Thymus (tissue), 14 donors: ENCODE measurements at places on chromosomes 5 and 9. TPM values are rescaled to one million over a fixed set of nuclear protein-coding genes. Genes with fewer than 3 reads are reported as not detected.
A peak's percentile ranks its signal among the peaks of the same experiment; 100 is the strongest.

- DNase-seq: no peak
These were observed 477.9 kb downstream of the ACTL7B start for GRCh38 chr9:108377881-108378280.

- DNase-seq: no peak
These were observed 34.0 kb upstream of the LURAP1L start for GRCh38 chr9:12740845-12741244.

GRCh38 chr9:119961774-119962424, 592.7 kb upstream of the BRINP1 start:
- no peak for DNase-seq

GRCh38 chr5:1374679-1375055, 29.8 kb upstream of the CLPTM1L start:
- no peak for DNase-seq

DNA sequence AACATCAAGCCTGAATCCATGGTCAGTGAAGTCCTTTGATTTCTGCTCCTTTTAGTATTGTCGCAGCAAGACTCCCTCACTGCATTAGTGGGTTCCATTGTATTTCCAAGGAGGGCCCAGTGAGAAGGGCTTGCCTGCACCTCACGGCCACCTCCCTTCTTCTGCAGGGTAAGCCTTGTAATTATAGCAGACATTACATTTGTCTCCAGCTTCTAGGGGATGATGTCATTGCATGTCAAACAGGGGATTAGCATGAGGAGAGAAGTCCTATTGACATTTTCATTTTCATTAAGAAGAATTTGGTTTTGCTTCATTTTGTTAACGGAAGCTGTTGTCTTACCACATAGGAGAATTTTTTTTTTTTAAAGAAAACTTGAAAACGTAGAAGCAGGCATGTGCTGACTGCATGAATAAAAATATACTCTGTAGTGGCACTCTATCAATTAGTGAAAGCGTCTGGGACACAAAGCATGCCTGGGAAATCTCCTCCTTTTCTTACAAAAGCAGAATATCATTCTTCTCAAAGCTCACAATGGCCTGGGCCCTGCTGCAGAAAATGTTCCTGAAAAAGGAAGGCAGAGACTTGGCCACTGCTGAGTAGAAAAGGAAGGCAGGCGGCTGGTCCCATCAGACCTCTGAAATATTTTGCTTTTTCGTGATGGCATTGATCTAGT, 27.1 kb downstream of the MAP1B start:
- DNase-seq: no peak

GRCh38 chr9:131875828-131876485, 136.1 kb upstream of the RAPGEF1 start:
- DNase-seq: no peak

- no peak for DNase-seq
These were observed 50.4 kb upstream of the PLPP1 start for GRCh38 chr5:55585206-55585610.

GRCh38 chr5:43332401-43332800, 19.2 kb upstream of the HMGCS1 start:
- DNase-seq: no peak

DNA sequence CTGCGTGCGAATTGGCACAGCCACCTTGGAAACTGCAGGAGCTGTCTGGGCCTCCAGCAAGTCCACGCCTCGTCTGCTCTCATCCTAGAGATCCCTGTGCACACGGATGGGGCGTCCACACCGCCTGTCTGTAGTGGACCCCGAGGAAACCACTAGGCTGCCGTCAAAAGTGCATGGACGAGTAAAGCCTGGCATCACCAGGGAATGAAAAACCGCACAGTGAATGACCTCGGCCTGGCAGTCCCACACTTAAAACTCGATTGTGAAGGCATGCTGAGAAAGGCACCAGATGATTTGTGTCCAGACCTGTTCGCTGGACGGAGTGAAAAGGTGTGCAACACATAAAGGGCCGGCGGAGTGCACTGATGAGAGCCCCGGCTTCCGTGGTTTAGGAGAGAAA, 50.8 kb downstream of the MRPL36 start:
- no peak for DNase-seq

DNA sequence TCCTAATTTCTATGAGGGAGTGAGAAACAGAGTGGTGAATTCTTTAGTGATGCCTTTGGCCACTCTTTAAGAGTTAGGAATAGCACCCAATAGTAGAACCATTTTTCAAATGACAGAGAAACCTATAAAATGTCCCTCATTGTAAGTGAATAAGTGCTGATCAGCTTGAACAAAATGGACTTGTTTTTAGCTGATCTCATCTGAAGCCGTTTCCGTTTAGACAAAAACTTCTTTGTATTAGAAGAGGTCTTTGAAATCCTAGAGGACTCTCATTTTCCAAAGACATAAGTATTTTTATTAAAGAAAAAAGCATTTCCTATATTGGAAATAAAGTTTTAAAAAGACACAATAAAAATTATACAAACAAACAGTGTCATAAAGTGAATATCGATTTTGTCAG, 273.9 kb downstream of the ARHGEF28 start:
- DNase-seq: no peak

- DNase-seq: no peak
These were observed 10.4 kb upstream of the ANXA1 start for GRCh38 chr9:73141282-73141681.

- DNase-seq: no peak
These were observed 250.5 kb upstream of the TUT7 start for GRCh38 chr9:86604741-86605140.

DNA sequence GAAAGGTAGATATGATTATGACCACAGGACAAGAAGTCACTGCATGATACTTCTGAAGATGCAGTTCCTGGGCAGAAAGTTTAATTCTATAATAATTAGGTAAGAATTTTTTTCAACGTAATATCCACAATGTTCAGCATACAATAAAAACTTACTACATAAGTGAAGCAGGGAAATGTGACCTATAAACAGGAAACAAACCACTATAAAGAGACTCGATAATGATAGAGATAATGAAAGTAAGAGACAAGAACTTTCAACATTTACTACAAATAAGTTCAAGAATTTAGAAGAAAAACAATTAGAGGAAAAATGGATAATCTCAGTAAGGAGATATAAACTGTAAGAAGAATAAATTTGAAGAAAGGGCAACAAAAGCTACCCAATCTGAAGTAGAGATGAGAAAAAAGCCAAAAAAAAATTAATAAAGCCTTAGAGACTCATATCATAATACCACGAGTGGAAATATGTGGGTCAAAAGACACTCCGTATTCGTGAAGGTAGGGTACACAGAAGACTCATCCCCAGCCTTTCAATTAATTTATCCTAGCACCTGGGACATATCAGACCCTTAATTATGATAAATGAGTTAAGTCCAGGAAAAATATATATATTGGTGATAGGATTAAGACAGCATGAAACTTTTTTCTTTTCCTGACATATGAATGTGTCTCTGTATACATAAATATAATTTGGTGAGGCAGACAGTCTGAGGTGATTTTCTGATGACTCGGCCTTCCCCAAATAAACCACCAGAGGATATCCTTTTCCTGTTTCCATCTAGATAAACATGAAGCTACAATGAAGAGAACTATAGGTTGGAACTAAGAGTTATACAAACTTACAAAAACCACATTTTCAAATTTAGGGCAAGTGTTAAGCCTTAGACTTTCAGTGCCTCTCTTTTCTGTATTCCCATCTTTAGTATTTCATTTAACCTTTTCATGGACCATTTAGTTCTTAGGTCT, 120.4 kb downstream of the RAPGEF6 start:
- DNase-seq: peak; percentile 32

DNA sequence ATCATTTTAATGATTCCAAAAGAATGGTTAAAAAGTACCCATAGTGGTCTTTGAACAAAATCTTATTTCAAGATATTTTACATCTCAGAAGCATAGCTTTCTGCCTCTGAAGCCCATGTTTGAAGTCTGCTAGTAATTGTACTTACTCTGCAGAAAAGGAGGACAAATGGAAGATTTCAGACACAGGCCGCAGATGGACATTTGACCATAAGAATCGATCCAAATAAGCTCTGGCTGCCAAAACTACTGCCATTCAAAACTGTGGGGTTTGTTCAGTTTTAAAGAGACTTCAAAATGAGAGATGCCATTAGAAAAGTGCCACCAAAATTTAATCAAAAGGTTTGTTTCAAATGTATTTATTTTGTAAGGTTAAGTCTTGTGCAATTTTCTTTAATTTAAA, 306.7 kb downstream of the DTWD2 start:
- no peak for DNase-seq

GRCh38 chr9:42396318-42396717, 212.9 kb downstream of the SPATA31A6 start:
- no peak for DNase-seq

GRCh38 chr5:56729488-56729887, 85.9 kb upstream of the MAP3K1 start:
- no peak for DNase-seq

GRCh38 chr5:13412040-13412595, 532.4 kb downstream of the DNAH5 start:
- no peak for DNase-seq

DNA sequence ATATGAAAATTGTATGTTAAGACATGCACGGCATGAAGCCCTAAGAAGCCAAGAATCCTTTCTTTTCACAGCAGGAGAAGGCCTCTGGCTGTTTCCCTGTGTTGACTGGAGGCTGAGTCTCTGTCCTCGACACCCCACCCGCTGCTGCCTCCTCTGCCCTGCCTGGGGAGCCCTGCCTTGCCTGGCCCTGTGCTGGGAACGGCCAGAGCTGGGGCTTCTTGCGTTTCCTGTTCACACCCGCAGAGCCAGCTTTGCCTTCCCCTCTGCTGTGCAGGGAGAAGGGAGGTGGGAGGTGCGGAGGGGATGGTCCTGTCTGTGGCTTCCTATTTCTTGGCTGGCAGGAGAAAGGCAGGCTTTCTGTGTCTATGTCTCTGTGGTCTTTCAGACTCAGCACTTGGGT, 6.9 kb upstream of the GMCL2 start:
- DNase-seq: no peak

DNA sequence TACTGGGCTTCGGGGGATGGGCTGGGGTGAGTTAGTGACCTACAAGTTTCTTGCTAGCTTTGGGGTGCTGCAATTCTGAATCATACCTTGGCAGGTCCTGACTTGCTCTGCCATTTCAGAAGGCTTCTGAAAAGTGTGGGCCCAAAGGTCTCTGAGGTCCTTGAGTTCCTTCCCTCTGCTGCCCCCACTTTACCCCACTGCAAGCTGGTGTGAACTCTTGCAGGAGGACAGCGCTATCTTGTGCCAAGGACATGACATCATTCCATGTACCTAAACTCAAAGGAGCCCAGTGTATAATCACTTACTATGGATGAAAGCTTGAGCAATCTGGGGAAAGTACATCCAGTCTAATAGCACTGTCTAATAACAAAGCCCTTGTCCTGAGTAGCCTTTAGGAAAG, 157.4 kb downstream of the RMI1 start:
- DNase-seq: no peak

DNA sequence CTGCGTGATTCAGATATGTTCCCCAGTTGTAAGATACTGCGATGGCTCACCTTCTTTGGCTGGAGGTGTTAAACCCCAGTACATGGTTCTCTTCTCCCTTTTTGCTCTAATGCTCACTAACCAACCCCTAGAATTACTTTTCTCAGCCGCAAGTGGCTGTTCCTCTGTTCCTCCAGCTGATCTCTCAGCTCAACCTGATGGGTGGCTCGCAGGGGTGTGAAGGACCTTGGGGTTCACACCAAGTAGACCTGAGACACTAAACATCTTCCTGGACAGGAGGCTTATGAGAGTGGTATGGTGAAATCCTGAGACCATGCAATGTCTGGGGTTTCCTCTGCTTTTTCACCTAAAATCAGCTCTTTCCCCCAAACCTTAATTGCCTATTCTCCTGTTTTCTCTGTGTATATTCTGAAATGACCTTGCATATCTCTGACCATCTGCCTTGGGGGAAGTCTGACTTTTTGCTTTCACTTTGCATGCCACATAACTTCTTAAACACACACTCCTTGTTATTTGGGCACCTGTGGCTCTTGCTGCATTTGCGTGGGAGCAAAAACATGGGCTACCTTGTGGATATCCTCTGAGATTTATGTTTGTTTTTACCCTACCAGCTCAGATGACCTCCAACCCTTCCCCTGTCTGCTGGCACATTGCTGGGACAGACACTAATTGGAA, 15.9 kb upstream of the IFNA14 start:
- no peak for DNase-seq

DNA sequence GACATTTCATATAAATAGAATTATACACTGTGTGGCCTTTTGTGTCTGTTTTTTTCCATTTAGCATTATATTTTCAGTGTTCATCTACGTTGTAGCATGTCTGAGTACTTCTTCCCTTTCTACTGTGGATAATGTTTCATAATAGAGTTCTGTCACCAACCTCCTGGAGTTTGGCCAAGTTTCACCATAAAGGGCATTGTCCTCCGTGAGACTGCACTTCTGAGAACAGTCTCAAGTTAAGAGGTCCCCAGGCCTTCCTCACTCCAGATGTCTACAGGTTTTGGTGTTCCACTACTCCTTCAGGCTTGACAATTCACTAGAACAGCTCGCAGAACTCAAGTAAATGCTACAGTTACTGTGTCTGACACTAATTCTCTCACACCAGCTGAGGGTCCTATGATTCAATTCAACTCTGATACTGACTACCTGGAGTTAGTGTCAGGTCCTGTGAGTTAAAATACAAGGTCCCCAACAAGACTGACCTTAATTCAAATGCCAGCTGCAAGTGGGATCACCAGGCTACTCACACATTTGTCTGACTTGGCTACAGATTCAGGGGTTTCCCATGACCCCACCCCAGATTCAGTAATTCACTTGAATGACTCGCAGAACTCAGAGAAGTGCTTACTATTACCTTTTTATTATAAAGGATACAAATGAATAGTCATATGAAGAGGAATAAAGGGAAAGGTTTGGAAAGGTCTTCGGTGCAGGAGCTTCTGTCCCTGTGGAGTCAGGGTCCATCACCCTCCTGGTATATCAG, 31.1 kb downstream of the SLC35A4 start:
- DNase-seq: peak; percentile 12

- DNase-seq: no peak
These were observed 23.9 kb upstream of the PPP3R2 start for GRCh38 chr9:101618698-101619097.

The ANKDD1B gene
- polyA plus RNA-seq: 1.6 TPM

The FBXW11 gene
- 12.5 TPM for polyA plus RNA-seq

The ROR2 gene
- 7.1 TPM for polyA plus RNA-seq

The TIMD4 gene
- 14.7 TPM for polyA plus RNA-seq

The FOXD4L5 gene
- polyA plus RNA-seq: 0.07 TPM

The IRX1 gene
- 0.07 TPM for polyA plus RNA-seq

The COL23A1 gene
- 2.6 TPM for polyA plus RNA-seq

The PCDHB9 gene
- polyA plus RNA-seq: 0.16 TPM

The HAPLN1 gene
- polyA plus RNA-seq: 0.18 TPM
